Activated naive CD4-positive, alpha-beta T cell treated with Interleukin-2 at 50 U/mL for 16 hours (primary cell): ENCODE measurements at places on chromosomes 12 and 14.

DNA sequence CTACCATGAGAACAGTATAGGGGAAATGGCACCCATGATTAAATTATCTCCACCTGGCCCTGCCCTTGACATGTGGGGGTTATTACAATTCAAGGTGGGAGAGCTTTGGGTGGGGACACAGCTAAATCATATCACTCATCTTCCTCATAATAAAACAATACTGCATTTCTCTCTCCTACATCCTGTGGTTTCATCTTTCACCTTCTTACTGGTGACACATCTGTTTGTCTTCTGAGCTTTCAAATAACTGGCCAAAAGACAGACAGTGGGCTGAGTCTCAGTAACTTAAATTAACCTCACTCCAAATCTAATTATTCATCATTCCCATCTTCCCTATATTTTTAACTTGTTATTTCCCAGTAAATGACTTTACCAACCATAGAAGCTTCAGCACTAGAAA lies 729.7 kb upstream of the USP15 start:
- no peak for DNase-seq

- DNase-seq: no peak
These were observed 143.7 kb downstream of the AKAP6 start for GRCh38 chr14:32472512-32473463.

- DNase-seq: no peak
These were observed 92.5 kb downstream of the ADCK1 start for GRCh38 chr14:77892381-77892871.

- DNase-seq: no peak
These were observed 7.2 kb downstream of the EFCAB11 start for GRCh38 chr14:89947344-89947743.

DNA sequence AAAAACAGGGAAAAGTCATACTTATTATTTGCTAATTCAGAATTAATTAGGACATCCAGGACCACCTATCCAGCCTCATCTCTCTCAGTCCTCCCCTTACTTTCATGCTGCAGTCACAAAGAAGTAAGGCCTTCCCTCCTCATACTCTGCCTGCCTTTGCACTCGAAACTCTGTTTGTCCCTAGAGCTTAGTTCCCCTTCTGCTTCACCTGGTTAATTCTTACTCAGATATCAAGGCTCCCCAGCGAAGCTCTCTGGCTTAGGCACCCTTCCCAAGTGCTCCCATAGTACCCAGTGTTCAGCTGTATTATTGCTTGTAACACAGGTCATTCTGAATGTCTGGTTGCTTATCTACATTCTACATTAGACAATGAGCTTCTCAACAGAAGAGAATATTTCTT lies 81.3 kb downstream of the ERGIC2 start:
- no peak for DNase-seq

DNA sequence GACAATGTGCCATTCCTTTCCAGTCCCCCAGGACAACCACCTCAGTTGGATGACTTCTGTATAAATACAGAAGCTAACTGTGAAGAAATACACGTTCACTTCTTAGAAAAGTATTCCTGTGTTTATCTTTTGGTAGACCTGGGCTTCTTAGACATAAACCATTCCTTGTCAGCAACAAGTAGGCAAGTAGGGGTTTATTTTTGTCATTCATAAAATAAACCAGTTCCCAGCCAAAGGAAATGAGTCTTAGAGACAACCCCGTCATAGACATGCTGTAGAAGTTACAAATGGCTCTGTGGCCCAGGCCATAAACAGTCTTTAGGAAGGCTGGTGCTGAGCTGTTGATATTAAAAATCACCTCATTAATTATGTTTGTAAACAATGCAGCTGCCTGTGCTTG lies 243.2 kb downstream of the SPTSSA start:
- DNase-seq: no peak

DNA sequence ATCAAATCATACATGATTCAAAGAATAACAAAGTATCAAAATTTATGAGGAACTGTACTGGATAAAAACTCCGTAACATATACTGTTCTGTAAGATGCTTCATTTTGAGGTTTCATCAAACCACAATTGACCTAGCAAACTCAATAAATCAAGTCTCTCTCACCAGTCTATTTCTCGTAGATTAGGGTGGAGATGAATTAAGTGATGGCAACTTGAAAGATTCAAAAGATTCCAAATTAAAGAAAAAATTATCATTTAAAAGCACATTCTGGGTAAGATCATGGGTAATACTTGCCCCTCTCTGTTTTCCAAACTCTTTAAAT lies 74.4 kb downstream of the PAPLN start:
- DNase-seq: no peak

DNA sequence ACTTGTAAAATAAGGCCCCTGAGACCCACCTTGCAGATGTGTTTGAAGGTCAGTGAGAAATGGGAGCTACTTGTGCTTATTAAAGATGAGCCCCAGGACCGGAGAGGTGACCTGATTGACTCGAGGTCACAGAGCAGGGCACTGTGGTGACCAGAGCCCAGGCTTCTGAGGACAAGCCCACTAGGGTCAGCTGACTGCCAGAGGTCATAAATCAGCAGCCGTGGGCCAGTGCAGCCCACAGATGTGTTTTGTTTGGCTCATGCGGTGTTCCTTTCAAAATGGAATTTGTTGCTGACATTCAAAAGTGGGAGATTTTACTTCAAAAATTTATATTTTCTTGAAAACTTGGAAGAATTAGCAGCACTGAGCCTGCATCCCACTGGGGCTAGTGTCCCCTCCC lies 24.5 kb downstream of the JDP2 start:
- no peak for DNase-seq

DNA sequence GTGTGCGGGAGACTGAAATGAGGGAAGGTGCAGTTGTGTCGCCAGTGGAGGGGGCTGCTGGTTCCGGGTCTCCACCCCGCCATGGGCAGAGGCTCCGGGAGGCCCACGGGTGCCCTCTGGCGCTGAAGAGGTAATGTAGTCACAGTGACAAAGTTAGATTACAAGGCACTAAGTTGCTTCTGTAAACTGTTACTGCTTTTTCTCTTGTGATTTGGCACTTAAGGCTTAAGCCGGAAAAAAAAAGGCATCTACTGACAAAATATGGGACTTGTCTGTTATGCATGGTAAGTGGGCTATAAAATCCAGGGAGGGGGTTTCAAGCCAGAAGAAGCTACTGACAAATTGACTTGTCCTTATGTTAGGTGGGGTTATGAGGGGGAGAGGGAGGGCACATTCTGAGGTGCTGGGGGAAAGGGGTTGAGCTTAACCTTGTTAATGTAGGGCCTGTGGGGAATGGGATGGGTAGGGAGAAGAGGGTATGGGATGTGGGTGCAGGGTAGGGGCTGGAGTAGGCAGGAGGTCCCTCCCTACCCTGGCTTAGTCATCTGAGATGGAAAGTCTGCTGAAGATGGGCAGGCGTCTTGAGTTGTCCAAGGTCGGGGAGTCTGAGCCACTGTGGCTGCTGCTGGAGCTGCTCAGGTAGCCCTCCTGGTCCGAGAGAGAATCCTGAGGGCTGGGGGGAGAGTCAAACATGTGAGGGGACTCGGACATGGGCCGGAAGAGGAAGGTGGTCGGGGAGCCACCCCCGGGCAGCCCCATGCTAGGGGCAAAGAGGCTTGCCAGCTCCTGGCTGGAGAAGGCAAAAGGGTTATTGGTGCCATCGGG lies 3.7 kb downstream of the ZFP36L1 start:
- peak; percentile 87 for DNase-seq

DNA sequence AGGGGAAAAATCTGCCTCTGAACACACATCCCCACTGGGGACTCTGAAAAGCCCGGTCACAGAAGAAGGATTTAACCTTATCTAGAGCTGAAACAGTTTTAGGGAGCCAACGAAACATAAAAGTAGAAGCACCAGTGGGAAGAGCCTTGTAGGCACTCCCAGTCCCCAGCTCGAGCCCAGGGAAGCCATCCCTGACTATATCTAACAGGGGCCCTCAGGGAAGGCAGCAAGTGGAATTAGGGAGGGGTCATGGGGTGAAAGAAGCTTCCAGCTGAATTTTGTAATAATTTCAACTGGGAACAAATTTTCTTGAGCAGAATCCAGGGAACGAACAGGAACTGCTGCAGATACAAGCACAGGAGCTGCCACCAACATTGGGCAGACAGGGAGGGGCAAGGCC lies 127.8 kb downstream of the BMP4 start:
- no peak for DNase-seq

DNA sequence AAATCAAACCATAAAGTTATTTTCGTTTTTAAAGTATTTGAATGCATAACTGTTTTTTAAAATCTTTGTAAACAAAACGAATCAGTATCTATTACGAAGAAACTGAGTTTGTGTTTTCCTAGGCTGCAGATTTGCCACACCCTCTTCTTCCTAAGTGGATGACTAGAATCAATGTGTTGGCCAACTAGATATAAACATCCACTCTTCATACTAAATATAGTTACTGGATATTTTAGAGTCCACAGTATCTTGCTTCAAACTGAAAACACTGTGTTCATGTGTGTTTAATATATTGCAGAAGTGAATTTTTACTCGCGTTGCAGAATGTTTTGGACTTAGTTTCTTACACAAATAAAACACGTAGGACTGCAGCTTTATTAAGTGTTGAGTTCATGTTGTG lies 63.2 kb downstream of the KLHL28 start:
- no peak for DNase-seq

DNA sequence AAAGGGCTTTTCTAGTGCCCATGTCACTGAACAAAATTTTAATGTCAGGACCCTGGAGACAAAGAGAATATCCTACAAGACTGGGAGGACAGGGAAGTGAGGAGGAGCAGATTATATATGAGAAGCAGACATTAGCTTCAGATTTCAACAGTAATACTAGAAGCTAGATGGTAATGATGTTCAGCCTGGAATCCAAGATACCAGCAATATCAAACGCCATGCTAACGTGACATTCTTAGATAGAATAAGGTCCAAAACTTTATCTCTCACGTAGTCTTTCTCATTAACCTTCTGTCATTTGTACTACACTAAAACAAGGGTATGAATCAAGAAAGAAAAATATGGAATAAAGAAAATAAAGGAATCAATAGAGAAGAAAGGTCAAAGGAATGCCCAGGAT lies 18.7 kb downstream of the SOS2 start:
- DNase-seq: no peak

GRCh38 chr14:87108726-87109125 lies 884.3 kb downstream of the GALC start:
- no peak for DNase-seq

GRCh38 chr14:96189281-96189711 lies 15.3 kb upstream of the BDKRB2 start:
- DNase-seq: no peak

- no peak for DNase-seq
These were observed 14.3 kb upstream of the FBXW8 start for GRCh38 chr12:116896411-116896924.

GRCh38 chr12:103181366-103182152 lies 224.1 kb downstream of the ASCL1 start:
- no peak for DNase-seq

- peak; percentile 56 for DNase-seq
These were observed 323 bp downstream of the VTI1B start for GRCh38 chr14:67674139-67674479.

DNA sequence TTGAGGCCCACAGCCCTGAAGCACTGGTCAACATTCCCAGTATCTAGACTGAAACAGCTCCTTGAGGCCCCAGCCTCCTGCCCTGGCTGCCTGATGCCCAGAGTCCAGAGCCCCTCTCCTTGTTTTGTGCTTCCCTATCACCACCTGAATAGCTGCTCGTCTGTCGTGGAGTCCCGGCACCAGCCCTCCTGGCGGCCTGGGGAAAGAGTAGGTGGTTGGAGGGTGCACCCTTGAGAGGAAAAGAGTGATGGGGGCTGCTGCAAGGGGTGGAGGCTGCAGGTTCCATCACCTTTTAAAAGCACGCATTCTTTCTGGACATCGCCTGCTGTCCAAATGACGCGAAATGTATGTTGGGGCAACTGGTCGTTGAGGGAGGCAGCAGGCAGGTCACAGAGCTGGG lies 3.2 kb downstream of the RABGGTA start:
- no peak for DNase-seq

GRCh38 chr14:81157431-81157830 lies 63.3 kb downstream of the GTF2A1 start:
- no peak for DNase-seq

DNA sequence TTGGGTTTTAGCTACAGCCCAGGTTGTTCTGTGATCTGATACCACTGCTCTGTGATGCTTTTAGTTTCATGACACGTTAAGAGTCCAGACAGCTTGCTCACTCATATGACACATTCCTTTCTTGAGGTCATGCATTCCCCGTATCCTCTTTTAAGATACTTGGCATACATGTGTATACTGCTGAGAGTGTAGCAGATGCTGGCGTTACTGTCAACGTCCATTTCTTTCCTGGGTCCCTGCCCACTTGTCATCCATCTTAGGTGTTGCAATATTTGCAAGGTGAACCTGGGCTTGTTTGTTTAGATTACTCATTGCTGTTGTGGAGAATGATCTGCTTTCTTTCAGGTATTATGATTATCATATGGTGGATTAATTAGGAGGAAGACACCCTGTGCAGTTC lies 9.1 kb upstream of the EMP1 start:
- no peak for DNase-seq

- no peak for DNase-seq
These were observed 19.2 kb downstream of the DDX51 start for GRCh38 chr12:132124766-132125425.

DNA sequence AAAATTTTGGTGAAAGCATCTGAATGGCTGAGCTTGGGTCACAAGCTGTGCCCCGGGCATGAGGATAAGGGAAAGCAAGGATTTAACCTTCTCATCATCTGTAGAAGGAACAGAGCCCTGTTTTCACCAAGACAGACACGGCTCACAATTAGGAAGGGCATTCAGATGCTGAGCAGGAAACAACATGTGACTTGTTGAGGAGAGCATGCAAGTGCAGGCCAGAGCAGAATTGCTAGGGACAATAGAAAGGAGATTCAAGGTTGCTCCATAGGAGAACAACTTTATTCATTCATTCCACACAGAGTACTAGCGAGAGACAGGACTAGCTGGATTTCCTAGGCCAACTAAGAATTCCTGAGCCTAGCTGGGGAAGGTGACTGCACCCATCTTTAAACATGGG lies 14.6 kb upstream of the RILPL1 start:
- no peak for DNase-seq

DNA sequence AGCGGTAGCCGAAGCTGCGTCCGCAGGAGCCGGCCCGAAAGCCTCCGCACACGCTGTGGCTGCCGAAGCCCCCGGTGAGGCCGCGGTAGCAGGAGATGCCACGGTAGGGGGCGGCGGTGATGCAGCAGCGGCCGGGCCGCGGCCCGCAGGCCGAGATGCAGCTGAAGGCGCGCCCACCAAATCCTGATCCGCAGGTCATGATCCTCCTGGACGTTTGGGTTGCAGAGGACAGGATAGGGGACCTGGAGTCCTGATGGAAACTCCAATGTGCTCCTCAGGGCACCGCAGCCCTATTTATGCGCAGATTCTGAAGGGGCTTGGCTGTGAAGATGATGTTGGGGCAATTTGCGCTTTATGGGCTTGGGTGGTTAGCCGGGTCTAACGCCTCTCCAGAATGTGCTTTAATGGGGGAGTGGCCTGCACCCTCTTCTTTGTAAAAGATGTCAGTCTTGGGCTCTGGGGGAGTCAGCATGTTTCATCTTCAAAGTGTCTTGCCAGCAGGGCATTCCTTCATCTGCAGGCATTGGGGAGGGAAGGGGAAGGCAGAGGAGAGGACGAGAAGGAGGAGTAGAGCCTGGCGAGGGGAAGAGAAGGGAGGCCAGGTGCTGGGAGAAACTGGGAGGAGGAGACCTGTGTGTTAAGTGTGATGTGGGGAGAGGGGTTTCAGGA lies at the start of gene KRT81:
Gene KRT81 (minus strand): TSS at position 268 of the 669 bp plus-strand sequence. CDS start 69 bp downstream, at position 199.
- DNase-seq: no peak

- no peak for DNase-seq
These were observed 12.9 kb downstream of the TTC9 start for GRCh38 chr14:70654632-70655031.

GRCh38 chr12:11749943-11750690 lies 100.6 kb downstream of the ETV6 start:
- no peak for DNase-seq
